GM20000 (cell line): ENCODE measurements at places on chromosomes 5 and 9.

DNA sequence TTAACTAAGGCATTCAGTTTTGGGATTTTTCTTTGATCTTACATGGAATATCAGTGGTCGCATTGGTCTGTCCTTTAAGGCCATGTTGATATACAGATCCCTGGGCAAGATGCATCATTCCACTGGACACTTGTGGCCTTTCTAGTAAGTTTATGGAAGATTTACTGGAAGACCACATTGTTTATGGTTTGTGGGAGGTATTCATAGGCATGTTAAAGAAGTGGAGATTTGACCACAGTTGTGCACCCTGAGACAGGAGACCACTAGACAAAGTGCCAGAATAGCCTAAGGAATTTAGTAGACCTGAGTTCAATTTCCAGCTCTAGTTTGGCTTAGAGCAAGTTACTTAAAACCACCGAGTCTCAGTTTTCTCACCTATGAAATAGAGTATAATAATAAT is 383.1 kb upstream of the PAPPA start:
- no peak for DNase-seq

DNA sequence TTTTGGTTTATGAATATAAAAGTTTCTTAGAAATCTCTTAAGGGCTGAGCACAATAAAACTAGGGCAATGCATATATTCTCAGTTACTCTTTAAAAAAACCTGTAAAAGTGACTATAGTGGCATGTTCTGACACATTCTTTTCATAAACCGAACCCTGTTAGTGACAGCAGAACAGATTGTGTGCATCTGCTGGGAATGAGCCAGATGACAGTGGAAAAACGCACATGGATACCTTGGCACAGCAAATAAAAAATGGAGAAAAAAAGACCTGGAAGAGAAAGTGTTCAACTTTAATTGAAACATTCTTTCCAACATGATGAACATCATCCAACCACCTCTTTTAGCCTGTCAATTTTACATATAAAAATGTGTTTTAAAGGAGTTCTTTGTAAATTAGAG is 12.7 kb downstream of the MEF2C start:
- no peak for DNase-seq

GRCh38 chr9:131272212-131272611 is 4.1 kb downstream of the FAM78A start:
- no peak for DNase-seq

- no peak for DNase-seq
These were observed 28.6 kb downstream of the CYFIP2 start for GRCh38 chr5:157294407-157295091.
